ENCODE measurements at places on chromosomes 12 and 14.

DNA sequence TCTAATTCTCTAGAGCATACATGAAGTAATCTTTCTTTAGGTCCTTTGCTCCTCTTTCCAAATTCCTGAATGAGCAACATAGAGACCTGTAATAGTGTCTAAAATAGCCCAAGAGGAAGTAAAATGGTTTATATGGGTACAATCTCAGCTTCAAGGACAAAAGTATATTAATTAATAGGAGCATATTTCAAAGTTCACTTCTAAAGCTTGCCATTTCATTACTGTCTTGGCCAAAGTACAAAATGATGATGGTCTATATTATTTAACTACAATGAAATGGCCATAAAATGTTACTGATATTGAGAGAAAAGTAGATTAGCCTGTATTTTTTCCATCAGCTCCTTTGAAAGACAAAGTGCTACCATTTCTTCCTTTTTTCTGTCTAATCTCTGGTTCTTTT lies 410.4 kb upstream of the NOVA1 start:
- DNase-seq, result no peak

GRCh38 chr14:96398432-96398831 lies 6.5 kb downstream of the AK7 start:
- no peak for DNase-seq

DNA sequence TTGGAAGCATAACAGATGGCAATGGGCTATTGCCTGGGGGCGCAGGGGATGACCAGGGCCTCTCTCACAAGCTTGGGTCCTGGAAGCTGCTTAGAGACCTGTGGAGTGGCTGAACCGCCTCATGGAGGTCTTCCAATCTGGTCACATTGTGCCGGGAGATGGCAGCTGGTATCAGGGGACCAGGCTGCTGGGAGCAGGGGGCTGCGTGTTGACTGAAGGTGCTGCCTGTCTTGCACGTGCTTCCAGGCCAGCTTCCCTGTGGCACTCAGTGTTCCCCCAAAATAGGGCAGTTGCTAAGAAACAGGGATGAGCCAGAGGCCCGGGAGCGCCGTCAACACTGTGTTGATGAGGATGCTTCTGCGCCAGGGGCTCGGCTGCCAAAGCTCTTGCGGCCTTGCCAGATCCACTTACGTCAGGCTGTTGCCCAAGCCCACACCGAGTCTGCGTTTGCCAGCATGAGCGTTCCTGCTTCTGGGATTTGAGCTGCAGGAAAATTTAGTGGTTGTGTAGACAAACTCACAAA lies 39.8 kb downstream of the ELK3 start:
- no peak for DNase-seq

GRCh38 chr14:72318648-72319047 lies 386.4 kb downstream of the RGS6 start:
- DNase-seq, result no peak

GRCh38 chr14:69376439-69376838 lies 21.7 kb downstream of the ERH start:
- no peak for DNase-seq

DNA sequence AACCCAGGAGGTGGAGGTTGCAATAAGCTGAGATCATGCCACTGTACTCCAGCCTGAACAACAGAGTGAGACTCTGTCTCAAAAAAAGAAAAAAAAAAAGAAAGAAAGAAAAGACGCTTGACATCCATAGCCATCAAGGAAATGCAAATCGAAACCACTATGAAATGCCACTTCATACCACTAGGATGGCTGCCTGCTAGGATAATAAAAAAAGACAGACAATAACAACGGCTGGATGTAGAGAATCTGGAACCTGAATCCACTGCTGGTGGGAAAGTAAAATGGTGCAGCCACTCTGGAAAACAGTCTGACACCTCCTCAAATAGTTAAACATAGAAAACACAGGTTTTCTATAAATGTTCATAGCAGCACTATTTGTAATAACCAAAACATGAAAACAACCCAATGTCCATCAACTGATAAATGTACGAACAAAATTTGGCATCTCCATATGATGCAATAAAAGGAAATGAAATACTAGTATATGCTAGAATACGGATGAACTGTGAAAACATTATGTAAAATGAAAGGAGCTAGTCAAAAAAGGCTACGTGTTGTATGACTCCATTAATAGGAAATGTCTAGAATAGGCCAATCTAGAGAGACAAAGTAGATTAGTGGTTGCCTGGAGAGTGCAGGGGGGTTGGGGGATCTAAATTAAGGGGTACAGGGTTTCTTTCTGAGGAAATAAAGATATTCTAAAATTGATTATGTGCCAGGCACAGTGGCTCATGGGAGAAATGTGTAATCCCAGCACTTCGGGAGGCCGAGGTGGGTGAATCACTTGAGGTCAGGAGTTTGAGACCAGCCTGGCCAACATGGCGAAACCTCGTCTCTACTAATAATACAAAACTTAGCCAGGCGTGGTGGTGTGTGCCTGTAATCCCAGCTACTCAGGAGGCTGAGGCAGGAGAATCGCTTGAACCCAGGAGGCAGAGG lies 9.7 kb downstream of the WSB2 start:
- no peak for DNase-seq

DNA sequence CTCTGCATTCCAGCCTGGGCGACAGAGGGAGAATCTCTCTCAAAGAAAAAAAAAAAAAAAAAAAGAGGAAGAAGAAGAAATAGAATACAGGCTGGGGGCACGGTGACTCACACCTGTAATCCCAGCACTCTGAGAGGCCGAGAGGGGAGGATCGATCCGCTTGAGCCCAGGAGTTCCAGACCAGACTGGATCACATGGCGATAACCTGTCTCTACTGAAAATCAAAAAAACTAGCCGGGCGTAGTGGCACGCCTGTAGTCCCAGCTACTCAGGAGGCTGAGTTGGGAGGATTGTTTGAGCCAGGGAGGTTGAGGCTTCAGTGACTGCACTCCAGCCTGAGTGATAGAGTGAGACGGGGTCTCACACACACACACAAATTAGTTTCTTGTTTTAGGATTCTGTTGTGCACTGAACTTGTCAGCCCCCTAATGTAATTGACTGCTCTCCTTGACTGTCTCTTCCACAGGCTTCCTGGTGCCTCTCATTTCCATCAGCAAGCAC lies 963 bp upstream of the TINF2 start:
- no peak for DNase-seq

GRCh38 chr12:110853836-110854235 lies 7.0 kb downstream of the CCDC63 start:
- no peak for DNase-seq

DNA sequence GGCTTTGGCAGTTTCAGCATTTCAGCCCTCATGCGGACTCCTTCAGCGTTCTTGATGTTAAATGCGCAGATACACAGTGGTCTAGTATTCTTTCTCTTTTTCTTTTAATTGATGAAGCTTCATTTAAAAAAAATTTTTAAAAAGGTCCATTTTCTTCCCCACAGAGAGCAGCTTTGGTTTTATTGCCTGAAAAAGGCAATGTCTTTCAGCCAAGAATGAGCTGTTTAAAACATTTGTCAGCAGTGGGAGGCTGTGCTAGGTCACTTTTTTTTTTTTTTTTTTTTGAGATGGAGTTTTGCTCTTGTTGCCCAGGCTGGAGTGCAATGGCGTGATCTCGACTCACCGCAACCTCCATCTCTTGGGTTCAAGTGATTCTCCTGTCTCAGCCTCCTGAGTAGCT lies 13.5 kb downstream of the KMT5A start:
- no peak for DNase-seq

- no peak for DNase-seq
Observed at GRCh38 chr12:123058481-123058880, 78.0 kb downstream of the ARL6IP4 start.

DNA sequence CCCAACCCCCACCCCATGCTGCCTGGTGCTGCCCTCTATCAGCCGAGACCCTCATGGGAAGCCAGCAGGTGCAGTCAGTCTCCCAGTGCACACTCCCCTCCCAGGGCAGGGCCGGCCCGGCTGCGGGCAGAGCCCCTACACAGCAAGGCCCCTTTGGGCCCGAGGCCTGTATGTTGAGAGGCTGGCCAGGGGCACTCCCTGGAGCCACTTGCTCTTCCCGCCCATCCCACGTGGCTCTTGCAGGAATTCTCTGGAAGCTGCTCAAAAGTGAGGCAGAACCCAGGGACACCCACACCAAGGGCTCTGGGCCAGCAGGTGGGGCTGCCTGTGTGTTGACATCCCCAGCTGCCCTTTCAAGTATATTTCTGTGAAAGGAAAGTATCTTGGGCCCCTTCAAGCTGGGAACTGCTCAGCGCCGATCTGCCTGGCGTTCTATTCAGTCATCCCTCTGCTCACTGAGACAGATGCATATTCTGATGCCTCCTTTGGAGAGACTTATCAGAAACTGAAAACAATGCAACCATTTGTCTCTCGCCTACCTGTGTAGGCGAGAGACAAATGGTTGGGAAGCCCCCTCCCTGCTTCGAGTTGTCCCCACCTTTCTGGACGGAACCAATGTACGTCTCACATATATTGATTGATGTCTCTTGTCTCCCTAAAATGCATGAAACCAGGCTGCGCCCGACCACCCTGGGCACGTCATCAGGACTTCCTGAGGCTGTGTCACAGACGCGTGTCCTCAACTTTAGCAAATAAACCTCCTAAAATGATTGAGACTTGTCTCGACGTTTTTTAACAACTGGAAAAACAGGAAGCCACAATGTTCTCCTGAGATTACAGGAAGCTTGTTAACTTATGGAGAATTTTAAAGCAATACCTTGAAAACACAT lies 6.0 kb downstream of the GPR132 start:
- peak; percentile 57 for DNase-seq

DNA sequence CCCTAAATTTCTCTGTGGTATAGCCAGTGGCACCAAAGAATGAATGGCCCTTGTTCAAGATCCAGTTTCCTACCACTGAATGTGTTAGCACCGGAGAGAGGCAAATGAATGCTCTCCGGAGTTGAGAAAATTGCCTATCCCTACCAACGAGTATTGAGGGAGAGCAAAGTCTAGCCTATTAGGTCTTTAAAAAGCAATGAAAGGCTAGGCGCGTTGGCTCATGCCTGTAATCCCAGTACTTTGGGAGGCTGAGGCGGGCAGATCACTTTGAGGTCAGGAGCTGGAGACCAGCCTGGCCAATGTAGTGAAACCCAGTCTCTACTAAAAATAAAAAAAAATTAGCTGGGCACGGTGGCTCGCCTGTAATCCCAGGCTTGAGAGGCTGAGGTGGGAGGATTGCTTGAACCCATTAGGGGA lies 898 bp upstream of the RAB15 start:
- DNase-seq, result no peak
